Dorsolateral prefrontal cortex (tissue), 122 donors: ENCODE measurements at places on chromosomes 6 and 20. TPM values are rescaled to one million over a fixed set of nuclear protein-coding genes. Genes with fewer than 3 reads are reported as not detected.

GRCh38 chr6:28884423-28885131 lies 39.2 kb downstream of the TRIM27 start:
- no peak for DNase-seq

DNA sequence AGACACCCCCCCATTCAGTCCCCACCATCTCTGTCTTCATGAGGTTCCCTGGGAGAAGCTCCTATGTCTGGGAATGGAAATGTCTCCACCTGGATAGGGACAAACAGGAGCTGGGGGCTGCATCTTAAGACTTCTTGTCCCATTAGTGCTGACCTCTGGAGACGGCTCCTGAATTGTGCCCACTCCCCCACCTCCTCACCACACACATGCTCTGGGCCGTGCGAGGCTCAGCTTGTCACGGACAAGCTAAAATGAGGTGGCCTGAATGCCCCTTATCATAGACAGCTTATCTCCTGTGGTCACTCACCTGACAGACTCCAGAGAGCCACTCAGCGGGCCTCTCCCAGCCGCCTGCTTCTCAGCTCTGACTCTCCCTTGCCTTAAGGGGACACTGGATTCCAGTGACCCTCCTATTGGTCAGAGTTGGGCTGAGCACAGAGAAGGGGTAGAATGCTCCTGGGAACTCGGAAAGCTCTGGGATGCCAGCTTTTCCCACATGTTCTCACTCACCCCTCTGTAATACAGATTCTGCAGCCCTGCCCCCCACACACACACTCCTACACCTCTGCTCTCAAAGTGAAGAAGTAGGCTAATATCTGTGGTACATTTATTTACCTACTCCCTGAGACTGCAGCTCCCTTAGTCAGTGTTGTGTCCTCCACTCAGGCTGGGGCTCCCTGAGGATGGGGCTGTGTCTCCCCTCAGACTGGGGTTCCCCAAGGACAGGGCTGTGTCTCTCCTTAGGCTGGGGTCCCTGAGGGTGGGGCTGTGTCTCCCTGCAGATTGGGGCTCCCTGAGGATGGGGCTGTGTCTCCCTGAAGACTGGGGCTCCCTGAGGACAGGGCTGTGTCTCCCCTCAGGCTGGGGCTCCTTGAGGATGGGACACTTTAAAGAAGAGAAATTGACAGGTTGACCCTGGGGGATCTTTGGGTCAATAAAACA lies 167.5 kb downstream of the VEGFA start:
- DNase-seq: no peak

- no peak for DNase-seq
These were observed 45.4 kb downstream of the RPF2 start for GRCh38 chr6:111027219-111027618.

GRCh38 chr20:6700563-6701329 lies 66.7 kb upstream of the BMP2 start:
- no peak for DNase-seq

GRCh38 chr20:2820896-2821869 lies 5.0 kb downstream of the TMEM239 start:
- no peak for DNase-seq

DNA sequence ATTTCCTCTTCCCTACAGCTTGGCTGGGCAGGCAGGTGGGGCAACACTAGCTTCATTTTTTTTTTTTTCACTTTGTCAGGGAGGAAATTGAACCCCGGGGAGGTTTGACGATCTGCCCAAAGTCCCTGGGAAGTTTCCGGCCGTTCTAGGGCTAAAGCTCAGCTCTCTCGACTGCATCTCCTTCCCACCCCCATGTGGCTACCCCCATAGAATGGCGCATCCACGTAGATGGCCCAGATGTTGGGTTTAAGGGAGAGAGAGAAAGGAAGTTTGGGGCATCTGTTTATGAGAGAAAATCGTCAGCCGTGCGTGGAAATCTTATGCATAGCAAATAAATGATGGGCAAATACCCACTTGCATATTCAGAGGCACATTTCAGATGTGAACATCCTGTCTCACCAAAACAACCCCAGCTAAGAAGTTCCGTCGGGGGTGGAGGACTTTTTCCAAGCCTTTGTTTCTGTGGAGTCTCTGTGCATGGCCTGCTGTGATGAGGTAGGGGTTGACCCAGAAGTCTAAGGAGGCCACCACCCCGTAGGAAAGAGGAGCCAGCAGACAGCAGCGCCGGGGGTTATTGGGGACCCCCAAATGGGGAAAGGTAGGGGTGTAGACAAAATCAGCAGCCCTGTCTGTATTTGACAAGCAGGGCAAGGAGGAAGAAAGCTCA lies 40.5 kb upstream of the ZNF831 start:
- DNase-seq: no peak

- no peak for DNase-seq
These were observed 73.4 kb downstream of the FUT9 start for GRCh38 chr6:96089173-96089572.

DNA sequence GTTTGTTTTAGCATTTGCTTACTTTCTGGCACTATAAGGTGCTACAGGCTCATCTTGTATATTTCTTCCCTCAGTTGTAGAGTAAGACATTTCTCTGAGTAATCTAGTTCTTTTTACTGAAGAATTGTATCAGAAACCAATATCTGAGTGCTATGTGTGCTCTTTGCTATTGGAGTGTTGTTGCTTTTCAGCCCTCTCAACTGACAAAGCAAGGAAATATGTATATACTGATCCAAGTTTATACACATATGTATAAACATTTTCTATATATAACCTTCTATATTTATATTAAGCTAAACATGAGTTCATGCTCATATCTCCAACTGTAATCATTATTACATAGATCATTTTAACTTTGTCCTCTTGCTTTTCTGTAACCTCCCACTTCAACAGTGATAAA lies 405.7 kb downstream of the RFPL4B start:
- no peak for DNase-seq

- DNase-seq: no peak
These were observed 6.0 kb downstream of the BFSP1 start for GRCh38 chr20:17525132-17525531.

GRCh38 chr20:44765091-44765490 lies 19.4 kb downstream of the KCNK15 start:
- DNase-seq: no peak

DNA sequence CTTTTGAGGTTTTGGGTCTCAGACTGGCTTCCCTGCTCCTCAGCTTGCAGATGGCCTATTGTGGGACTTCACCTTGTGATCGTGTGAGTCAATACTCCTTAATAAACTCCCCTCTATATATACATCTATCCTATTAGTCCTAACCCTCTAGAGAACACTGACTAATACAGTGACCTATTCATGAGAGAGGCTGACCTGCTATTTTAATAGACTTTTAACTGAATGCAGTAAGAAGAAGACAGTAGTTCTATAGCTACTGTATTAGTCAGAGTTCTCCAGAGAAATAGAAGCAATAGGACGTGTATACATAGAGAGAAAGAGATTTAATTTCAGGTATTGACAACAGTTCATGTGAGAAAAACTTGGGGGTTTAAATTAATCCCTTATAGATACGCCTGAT lies 53.3 kb upstream of the SMLR1 start:
- no peak for DNase-seq

DNA sequence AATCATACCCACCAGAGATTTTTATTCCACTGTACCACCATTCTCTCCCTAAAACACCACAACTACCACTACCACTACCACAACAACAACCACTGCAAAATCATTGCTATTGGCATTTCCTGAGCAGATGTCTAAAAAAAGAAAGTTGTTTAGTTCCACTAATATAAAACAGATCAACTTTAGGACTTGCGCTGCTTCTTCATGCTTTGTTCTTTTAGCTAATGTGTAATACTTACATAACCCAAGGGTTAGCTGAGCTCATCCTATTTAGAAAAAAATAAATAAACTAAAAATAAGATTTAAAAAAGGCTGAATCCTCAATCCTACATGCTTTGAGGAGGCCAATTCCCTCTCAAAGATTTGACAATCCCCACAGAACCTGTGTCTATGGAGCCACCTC lies 11.4 kb downstream of the IYD start:
- no peak for DNase-seq

Gene COL11A2
- 8.6 TPM for total RNA-seq

Gene TTI1
- 24.7 TPM for total RNA-seq

Gene C20orf141
- total RNA-seq: not detected

Gene PPP1R16B
- total RNA-seq: 133 TPM

Gene IBTK
- 40.9 TPM for total RNA-seq

Gene BTBD3
- 117 TPM for total RNA-seq

Gene LIN28B
- 0.85 TPM for total RNA-seq

Gene SEMG1
- total RNA-seq: not detected

Gene DCBLD1
- total RNA-seq: 18.4 TPM
